ENCODE measurements at places on chromosomes 12 and 14.

DNA sequence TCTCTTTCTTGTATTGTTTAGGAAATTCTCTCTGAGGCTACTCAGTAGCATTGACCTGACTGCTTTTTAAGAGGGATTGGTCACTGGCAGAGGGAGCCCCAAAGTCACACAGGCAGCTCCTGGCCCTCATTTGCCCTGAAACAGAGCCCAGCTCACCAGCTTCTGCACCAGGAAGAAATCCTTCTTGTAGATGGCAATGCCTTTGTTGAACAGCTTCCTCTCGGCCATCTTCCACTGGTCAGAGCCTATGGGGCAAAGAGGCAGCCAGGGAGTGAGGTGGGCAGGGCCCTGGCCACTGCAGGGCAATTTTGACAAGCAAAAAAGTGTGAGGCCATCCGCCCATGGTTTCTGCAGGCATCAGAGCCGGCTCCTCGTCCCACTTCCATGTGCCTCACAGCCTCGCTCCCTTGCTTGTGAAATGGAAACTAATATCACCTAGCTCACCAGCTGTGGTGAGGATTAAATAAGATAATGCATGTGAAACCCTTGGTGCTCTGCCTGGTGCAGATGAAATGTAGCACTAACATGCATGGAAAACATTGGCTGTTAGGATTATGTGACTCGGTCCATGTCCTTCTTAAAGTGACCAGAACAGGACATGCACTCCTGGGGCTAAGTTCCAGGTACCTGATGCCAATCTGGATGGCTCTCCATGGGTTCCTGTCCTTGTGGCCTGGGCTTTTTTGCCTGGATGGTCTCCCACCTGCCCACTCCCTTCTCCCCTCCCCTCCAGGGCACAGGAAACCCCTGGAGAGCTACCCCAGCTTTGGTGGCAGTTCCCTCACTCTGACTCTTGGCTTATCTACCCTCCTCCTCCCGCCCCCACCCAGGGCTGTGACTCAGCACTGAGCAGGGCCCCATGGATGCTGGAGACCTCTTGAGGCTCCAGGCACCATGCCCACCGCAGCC lies 11.2 kb upstream of the PNMA1 start:
- DNase-seq = no peak

DNA sequence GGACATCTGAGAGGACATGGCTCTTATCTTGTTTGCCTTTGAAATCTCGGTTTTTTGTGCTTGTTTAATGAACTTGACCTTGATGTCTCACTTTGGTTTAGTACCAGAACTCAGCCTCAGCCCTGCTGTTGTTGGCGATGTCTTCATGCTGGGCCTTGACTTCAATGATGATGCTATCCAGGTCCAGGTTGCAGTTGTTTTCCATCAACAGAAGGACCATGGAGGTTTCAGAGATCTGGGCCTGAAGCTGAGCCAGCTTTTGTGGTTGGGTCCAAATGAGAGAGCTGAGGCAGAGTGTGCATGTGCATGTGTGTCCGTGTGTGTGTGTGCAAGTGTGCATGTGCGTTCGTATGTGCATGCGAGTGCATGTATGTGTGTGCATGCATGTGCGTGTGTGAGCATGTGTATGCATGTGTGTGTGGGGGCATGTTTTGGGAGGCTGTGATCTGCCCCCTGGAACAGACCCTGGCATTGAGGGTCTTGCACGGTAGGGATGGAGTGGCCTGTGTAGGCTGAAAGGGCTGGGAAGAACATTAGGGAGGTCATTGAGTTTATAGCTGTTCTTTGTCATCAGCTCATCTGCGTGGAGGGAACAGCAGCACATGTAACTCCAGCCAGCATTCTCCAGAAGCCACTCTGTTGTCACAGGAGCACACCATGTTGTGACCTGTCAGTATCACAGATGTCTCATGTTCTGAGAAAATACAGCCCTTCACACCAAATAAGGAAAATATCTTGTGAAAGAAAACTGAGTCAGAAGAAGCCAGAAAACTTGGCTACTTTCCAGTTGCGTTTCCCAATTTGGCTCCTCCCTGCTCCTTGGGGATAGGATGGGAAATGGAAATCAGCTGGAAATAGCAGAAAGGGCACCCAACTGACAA lies 10.0 kb upstream of the KRT82 start:
- DNase-seq = no peak

- no peak for DNase-seq
Observed at GRCh38 chr14:77790566-77791224, 9.2 kb upstream of the ADCK1 start.

DNA sequence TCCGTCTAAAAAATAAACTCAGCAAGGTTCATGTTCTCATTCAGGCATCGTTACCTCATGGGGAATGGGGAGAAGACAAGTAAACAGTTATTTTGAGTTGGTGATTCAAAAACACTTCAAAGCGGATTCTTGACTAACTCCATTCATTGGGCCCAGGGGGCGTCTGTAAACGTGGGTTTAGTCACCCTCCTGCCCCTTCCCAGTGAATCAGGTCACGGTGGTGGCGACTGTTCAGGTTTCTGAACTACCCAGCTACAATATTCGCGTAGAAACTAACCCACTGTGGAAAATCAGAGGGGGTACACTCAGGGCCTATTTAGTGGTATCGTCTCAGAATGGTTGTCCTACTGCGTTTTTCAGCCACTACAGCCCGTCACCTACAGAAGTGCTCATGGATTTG lies 15.2 kb downstream of the OR6S1 start:
- DNase-seq = no peak

- DNase-seq = no peak
Observed at GRCh38 chr12:125029761-125030358, 35.4 kb upstream of the AACS start.

DNA sequence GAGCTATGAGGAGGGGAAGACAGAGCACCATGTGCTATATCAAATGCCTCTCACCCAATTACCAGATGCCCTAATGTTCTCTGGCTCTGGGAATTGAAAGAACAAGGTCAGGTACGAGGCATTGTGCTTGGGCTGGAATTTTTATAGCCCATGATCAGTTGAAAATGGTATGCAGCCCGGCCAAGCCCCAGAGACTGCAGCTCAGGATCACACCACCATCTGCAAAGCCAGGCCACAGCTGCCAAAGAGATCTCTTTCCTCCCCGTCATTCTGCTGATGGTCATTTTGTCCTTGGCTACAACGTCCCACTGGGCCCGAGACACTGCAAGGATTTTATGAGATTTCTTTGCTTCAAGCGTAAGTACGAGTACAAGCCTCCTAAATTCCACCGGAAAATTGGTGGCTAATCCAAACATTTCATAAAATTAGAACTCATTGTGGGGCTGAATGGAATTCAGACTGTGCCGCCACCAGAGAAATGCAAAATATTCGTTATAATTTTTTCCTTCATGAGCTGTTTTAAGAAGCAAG lies 15.1 kb downstream of the NUAK1 start:
- DNase-seq = no peak

GRCh38 chr14:70005281-70005805 lies 126.1 kb downstream of the SMOC1 start:
- DNase-seq = no peak

DNA sequence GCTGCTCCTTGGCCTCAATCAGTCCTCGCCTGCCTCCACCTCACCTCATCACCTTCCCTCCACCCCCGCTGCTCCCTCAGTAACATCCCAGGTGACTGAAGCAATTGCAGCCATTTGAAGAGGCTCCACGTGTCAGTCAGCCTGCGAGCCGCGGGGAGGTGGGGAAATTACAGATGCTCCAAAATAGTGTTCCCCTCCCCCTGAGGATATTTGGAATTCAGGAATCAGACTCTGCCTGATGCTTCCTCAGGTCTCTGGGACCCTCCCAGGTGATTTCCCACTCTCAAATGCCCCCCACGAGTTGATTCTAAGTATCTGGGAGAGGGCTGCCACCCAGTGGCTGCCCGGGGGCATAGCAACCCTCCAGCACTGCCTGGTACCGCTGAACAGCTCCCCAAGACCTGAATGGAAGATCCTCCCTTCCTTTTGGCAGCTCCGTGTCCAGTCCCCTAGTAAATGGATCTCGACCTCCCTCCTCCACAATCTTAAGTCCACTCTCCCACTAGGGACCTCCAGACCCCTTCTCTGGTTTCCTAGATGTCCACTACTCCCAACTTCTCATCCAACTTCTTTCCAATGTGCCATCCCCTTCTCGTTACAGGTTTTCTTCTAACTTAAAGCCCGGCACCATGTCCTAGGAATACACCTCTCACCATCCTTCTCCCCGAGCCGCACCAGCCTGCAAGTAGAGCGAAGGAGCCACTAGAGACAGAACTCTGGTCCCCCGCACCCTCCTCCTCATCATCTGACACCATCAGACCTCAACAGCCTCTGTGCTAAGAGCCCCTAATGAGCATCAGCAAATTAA lies 1.4 kb upstream of the ASIC1 start:
- DNase-seq = peak; percentile 18

DNA sequence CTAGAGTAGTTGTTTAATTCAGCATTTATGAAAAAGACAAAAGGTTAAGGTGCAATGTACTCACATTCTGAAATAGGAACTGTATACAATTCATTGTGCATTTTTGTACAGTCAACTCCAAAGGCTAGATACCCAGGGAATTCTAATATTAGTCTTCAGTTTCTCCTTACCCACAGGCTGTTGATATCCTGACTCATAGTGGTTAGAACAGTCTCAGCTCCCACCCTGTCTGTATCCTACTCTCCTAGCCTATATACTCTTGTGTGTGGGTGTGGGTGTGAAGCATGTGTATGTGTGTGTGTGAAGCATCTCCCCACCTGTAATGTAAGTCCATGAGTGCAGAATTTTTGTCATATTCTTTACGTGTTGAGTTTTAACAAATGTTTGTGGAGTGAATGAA lies 229.5 kb downstream of the NAV3 start:
- DNase-seq = no peak

DNA sequence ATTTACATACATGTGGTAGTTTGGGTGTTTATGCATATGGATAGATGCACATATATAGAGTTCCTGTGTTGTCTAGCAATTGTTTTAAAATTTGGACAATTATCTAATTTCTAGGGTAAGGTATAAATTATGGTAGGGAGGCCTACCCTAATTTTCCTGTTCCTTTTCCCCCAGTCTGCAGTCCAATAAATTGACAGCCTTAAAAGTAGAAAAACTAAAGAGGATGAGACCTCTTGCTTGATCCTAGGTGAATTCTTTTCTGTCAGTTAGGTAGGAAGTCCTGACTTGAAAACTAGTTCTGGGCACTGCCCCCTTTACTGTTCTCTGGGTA lies 2.1 kb upstream of the CDKN1B start:
- DNase-seq = no peak

- DNase-seq = peak; percentile 46
Observed at GRCh38 chr12:77294016-77294415, 228.6 kb upstream of the E2F7 start.

- DNase-seq = no peak
Observed at GRCh38 chr12:8867009-8867408, 44.6 kb downstream of the A2ML1 start.

- no peak for DNase-seq
Observed at GRCh38 chr12:69703146-69703642, 4.1 kb upstream of the BEST3 start.

DNA sequence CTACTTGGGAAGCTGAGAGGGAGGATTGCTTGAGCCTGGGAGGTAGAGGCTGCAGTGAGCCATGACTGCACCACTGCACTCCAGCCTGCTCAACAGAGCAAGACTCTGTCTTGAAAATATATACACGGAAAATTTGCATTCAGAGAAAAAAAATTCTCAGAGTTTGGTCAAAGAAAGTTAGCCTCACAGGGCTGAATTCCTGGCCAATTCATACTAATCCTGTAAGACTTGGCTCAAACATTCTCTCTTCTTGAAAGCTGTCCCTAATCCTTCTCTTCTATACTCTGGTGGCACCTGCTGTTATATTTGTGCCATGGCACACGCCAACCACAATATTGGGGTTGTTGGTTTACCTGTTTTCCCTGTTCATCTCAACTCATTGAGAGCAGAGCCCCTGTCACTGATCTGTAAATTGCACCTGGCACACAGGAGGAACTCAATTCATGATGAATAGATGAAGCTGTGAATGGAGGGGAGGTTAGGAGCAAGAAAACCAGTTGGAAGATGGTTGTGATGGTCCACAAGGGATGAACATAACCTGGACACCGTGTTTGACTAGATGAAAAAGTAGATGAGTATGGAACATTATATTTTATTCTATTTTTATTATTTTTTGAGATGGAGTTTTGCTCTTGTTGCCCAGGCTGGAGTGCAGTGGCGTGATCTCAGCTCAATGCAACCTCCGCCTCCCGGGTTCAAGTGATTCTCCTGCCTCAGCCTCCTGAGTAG lies 36.8 kb upstream of the SPTSSA start:
- no peak for DNase-seq

DNA sequence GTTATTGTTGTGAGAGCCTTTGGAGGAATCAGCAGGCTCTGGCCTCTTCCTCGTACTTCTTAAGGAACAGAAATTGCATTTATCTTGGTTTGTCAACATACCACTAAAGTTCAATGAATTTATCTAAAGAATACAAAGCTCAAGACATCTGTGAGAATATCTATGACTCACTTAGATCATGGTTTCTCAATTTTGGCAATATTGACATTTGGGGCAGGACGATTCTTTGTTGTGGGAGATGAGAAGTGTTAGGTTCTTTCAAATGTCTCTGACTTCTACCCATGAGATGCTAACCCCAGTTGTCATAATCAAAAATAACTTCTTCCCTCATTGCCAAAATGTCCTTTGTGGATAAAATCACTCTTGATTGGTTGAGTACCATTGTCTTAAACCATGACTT lies 1190.3 kb downstream of the GALC start:
- DNase-seq = no peak

DNA sequence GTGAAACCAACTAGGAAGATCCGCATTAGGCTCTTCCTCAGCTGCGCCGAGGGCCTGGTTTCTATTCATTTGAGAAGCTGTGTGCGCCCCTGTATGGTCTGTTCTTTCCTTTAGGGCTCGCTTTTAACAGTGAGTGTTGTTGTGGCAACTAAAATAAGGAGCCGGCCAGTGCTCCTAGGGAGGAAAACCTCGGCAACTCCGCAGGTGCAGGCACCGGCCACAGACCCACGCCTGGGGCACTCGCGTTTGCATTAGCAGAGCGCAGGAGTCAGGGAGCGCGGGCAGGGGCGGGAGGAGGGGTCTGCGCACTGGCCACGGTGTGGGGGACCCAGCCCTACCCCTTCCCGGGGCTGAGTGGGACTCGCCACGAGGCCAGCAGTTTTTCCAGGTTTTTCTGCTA lies 50.5 kb downstream of the STX2 start:
- DNase-seq = no peak

DNA sequence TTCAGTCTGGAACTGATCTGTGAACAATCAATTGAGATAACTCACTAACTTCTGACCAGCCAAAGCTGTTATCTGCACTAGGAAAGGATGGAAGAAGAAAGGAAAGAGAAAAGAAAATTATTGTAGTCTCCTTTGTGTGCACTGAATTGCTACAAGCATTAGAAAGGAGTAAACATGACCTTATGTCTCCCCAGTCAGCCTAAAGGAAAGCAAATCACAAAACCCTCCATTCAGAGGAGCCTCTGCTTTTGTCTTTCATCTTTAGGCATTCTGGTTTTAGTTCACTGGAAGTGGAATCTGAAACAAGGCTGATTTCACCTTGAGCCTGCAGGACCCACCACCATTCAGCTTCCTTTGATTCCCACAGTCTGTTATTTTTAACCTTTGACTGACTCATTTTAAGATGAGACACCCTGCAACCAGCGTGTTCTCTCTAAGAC lies 26.0 kb downstream of the TBX3 start:
- DNase-seq = no peak

All from dermis microvascular lymphatic vessel endothelial cell (primary cell).